ENCODE measurements at places on chromosomes 4 and X. TPM values are rescaled to one million over a fixed set of nuclear protein-coding genes. Genes with fewer than 3 reads are reported as not detected.

- peaks cover 46% of the 10 kb centered on the region for H3K4me1 ChIP-seq
- H3K4me3 ChIP-seq = peak overlapping the region; percentile 31
- no peak for DNase-seq
- H3K27ac ChIP-seq = no peak overlapping the region
- no peaks in the 10 kb centered on the region for H3K36me3 ChIP-seq
Measured at GRCh38 chr4:1403591-1404572, 2.4 kb downstream of the NKX1-1 start.

- H3K4me1 ChIP-seq = no peaks in the 10 kb centered on the region
- no peaks in the 10 kb centered on the region for H3K27me3 ChIP-seq
- H3K36me3 ChIP-seq = no peaks in the 10 kb centered on the region
- no peak for DNase-seq
Measured at GRCh38 chr4:24754571-24754970, 40.8 kb upstream of the SOD3 start.

DNA sequence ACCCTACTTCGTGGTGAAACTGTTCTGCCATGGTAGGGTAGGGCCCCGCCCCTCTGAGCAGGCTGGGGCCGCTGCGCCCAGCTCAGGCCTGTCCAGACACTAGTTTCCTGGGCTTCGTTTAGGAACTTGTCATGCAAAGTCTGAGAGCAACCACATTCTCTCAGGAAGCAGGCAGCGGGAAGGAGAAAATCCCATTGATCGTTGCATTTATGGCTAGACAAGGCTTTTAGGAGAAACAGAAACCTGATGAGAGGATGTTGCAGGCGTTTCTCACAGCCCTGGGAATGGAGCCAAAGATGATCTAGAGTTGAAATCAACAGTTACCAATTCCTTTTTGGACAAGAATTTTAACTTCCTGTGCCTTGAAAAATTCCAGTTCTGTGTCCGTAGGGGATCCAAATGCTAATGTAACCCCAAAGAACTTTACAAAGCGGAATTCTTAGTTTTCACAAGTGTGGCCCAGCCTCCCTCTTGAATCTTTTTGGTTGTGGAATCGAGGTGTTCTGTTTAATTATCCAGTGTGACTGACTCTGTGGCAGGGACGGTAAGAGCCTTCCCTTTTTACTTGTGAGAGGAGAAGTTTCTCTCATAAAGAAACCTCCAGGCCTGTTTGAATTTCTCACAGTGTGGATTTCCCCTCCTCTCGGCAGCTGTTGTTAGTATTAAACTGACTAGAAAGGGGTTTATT is 4.5 kb upstream of the CXCL9 start:
- no peaks in the 10 kb centered on the region for H3K27me3 ChIP-seq
- H3K27ac ChIP-seq = peak overlapping the region; percentile 65
- H3K4me3 ChIP-seq = peak overlapping the region; percentile 1
- H3K36me3 ChIP-seq = no peaks in the 10 kb centered on the region

DNA sequence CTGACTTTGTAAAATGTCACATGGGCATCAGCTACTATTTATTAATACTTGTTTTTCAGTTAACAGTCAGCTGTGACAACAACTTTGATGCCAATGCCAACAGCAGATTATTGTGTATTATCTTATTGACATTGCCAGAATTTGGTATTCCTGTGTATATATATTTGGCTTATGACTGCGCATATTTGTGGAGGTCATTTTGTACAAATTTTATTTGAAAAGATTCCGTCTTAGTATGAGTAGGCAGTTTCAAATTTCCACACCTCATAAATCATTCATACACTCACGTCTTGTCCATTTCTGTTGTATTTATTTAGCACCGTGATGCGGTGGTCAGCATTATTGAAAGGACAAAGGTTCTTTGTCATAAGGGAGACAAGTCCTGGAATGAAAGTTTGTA is 558.2 kb upstream of the NDST4 start:
- H3K4me3 ChIP-seq = no peak overlapping the region
- H3K27me3 ChIP-seq = no peaks in the 10 kb centered on the region
- no peaks in the 10 kb centered on the region for H3K4me1 ChIP-seq

ATP2B3 gene
- 0.25 TPM for total RNA-seq

- H3K4me1 ChIP-seq = no peaks in the 10 kb centered on the region
- no peak for DNase-seq
- H3K4me3 ChIP-seq = no peak overlapping the region
- H3K36me3 ChIP-seq = no peaks in the 10 kb centered on the region
- H3K27ac ChIP-seq = no peak overlapping the region
- H3K27me3 ChIP-seq = no peaks in the 10 kb centered on the region
Measured at GRCh38 chrX:127317159-127317558, 497.6 kb downstream of the PRR32 start.

DNA sequence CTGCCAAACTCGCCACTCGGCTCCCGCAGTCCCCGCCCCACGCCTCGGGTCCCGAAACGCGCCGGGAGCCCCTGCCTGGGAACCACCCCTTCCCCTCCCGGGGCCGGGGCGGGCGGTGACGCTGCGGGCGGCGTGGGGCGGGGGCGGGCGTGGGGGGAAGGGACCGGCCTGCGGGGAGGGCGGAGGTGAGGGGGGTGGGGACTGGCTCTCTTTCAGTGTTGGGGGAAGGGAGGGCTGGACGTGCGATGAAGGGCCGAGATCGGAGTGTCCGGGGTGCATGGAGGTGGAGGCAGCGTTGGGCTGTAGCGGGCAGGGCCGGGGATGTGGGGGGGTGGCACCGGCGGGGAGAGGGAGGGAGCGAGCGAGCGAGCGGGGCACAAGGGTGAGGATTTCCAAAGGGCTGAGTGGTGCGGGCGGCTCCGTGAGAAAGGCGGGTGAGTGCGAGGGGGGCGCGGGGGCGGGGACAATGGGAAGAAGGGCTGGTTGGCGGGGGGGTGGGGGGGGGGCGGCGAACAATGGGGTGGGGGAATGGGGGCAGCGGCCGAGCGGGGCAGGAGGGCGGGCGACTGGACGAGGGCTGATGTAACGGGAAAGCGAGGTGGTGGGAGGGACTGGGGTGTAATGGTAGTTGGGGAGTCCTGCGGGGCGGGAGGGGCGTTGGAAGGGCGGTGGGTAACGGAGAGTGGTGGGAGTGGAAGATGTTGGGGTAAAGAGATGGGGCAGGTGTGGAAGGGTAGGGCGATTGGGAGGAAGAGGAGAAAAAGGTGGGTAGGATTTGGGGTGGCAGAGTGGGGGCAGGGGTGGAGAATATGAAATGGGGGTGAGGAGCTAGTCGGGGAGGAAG is 578 bp downstream of the DCUN1D4 start:
- peak overlapping the region; percentile 94 for H3K27ac ChIP-seq
- H3K27me3 ChIP-seq = no peaks in the 10 kb centered on the region
- peak overlapping the region; percentile 63 for H3K4me3 ChIP-seq
- no peaks in the 10 kb centered on the region for H3K36me3 ChIP-seq
- DNase-seq = no peak

DNA sequence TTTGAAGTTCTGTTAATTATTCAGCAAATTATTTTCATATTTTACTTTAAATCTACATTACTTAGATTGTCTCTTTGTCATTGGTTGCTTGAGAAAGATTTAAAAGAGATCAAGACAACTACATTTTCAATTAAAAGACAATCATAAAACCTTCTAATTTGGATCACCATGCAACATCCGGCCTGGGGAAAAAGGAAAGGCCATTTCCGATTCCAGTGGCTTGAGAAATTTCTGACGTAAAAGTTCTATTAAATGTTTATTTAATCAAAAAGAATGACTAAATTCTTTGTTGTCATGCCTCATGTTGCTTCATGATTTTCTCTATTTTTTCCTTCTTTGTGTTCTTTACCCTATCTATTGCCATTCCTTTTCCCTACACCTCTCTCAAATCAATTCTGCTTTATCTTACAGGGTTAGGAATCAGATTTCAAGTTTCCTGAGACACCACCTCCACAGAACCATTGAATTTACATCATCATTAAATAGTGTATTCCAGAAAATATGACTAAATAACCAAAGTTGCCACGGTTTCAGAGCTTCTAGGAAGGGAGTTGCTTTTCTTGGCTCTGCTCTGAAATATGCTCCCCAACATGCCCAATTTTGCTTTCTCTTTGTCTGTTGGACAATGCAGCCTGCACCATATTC is 124.6 kb upstream of the ACSL4 start:
- H3K4me1 ChIP-seq = no peaks in the 10 kb centered on the region
- DNase-seq = no peak
- H3K4me3 ChIP-seq = no peak overlapping the region
- H3K27me3 ChIP-seq = no peaks in the 10 kb centered on the region

DNA sequence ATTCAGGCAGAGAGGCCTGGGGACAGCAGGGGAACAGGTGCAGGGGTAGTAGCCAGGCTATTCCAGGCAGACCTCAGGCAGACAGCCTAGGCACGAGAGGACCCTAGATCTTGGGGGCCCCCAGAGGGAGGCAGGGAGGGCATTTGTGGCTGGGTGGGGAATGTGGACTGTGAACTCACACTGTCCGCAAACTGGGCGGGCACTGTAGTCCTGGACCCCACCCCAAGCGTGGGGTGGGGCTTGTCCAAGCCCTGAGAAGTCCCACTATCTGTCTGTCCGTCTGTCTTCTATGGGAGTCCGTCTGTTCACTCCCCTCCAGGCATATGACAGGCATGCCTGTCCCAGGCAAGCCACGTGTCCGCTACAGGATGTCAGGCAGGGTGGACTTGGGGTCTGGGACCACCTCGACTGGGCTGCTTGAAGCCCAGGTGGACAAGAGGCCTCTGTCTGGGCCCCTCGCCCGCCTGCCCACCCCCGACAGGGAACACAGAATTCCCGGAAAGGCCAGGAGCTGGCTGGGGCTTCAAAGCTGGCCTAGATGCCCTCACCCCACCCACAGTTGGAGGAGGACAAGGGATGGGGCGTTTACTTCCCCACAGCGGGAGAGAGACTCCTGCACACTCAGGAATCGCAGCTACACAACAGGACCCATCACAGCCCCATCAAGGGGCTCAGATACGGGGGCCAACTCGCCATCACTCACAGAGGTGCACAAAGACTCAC is at the start of gene SLC38A5:
Gene SLC38A5, minus strand, starts transcription at position 151 of the 723 bp plus-strand sequence. CDS start 2,336 bp downstream, outside the sequence.
- DNase-seq = peak; percentile 77
- H3K27ac ChIP-seq = peak within 1 kb of the TSS; percentile 8
- H3K36me3 ChIP-seq = no peaks in the 10 kb centered on the region
- H3K4me3 ChIP-seq = peak within 1 kb of the TSS; percentile 34
- no peaks in the 10 kb centered on the region for H3K4me1 ChIP-seq

DNA sequence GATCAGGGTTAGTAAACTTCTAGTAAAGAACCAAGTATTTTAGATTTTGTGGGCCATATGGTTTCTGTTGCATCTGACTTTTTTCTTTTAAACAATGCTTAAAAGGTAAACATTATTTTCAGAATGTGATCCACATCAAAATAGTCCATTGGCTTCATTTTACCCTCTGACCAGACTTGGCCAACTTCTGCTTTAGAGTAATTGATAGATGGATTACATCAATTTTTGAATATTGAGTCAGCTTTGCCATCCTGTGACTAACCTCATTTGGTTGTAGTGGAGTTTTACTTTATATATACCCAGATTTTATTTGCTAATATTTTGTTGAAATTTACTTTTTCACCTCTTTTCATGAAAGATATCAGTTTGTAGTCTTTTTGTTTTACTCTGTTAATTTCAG is 559.8 kb downstream of the TLL1 start:
- no peaks in the 10 kb centered on the region for H3K4me1 ChIP-seq
- H3K4me3 ChIP-seq = no peak overlapping the region
- no peak for DNase-seq
- no peaks in the 10 kb centered on the region for H3K27me3 ChIP-seq

GRCh38 chr4:104486716-104487504 is 7.8 kb downstream of the CXXC4 start:
- H3K27me3 ChIP-seq = no peaks in the 10 kb centered on the region
- H3K4me1 ChIP-seq = peaks cover 13% of the 10 kb centered on the region
- H3K27ac ChIP-seq = no peak overlapping the region
- no peak overlapping the region for H3K4me3 ChIP-seq
- DNase-seq = no peak
- no peaks in the 10 kb centered on the region for H3K36me3 ChIP-seq

- no peaks in the 10 kb centered on the region for H3K36me3 ChIP-seq
- no peak overlapping the region for H3K4me3 ChIP-seq
- no peaks in the 10 kb centered on the region for H3K4me1 ChIP-seq
Measured at GRCh38 chrX:115948018-115948923, 222.3 kb upstream of the AGTR2 start.

SCRG1 gene
- 0.49 TPM for total RNA-seq

DNA sequence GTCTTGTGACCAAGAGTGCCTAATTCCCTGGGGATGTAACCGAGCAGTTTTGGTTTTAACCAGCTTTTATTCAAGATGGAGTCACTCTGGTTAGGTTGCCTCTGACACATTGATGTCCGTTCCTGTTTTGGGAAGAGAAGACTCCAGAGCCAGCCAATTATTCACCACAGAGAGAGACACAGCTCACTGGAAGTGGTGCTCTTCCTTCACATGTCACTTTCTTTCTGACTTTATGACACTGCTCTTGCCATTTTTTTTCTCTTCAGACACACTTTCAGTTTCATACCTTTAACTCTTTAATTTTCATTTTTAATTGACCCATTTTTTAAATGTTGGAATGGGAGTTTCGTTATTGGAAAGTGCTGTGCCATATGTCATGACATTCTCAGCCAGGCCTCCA is 418.4 kb upstream of the FSTL5 start:
- DNase-seq = no peak
- H3K27ac ChIP-seq = no peak overlapping the region
- no peak overlapping the region for H3K4me3 ChIP-seq
- no peaks in the 10 kb centered on the region for H3K27me3 ChIP-seq

- no peak for DNase-seq
- H3K27me3 ChIP-seq = no peaks in the 10 kb centered on the region
- H3K4me3 ChIP-seq = peak overlapping the region; percentile 66
- peak overlapping the region; percentile 80 for H3K27ac ChIP-seq
- peaks cover 37% of the 10 kb centered on the region for H3K4me1 ChIP-seq
- H3K36me3 ChIP-seq = no peaks in the 10 kb centered on the region
Measured at GRCh38 chr4:2817701-2818350, 24.9 kb downstream of the SH3BP2 start.

DNA sequence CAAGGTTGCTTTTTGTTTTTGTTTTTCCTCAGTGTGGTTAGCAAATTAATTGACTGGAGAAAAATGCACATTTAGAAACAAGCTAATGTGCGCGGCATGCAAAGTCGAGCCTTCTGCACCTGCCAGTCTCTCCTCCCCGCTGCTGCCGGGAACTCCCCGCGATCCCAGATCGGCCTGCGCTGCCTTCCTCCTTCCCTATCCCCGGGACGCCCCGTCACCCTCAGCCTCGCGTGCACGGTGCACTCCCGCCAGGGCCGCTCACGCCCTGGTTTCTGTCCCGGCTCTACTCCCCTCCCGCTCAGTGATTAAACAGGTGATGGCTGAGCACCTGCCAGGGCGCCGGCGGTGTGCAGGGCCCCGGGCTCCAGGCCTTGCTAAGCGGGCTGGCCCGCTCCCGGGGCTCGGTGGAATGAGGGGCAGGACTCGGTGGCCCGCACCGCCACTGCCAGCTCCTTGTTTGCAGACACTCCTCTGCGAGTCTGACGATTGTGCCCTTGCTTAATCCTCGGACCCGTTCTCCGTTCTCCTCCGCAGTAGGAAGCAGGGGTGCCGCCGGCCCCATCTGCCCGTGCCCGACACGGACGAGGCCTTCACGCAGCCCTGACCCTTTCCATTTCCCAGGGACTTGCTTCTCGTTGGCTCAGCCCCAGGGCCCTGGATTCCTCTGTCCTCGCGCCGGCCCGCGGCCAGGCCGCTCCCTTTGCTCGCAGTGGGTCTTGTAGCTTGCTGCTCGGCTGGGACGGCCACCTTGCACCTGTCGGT is 143.4 kb downstream of the TRIML1 start:
- no peaks in the 10 kb centered on the region for H3K4me1 ChIP-seq
- no peaks in the 10 kb centered on the region for H3K27me3 ChIP-seq
- H3K27ac ChIP-seq = no peak overlapping the region
- no peak for DNase-seq
